ENCODE measurements at places on chromosomes 2 and 18. TPM values are rescaled to one million over a fixed set of nuclear protein-coding genes. Genes with fewer than 3 reads are reported as not detected.

DNA sequence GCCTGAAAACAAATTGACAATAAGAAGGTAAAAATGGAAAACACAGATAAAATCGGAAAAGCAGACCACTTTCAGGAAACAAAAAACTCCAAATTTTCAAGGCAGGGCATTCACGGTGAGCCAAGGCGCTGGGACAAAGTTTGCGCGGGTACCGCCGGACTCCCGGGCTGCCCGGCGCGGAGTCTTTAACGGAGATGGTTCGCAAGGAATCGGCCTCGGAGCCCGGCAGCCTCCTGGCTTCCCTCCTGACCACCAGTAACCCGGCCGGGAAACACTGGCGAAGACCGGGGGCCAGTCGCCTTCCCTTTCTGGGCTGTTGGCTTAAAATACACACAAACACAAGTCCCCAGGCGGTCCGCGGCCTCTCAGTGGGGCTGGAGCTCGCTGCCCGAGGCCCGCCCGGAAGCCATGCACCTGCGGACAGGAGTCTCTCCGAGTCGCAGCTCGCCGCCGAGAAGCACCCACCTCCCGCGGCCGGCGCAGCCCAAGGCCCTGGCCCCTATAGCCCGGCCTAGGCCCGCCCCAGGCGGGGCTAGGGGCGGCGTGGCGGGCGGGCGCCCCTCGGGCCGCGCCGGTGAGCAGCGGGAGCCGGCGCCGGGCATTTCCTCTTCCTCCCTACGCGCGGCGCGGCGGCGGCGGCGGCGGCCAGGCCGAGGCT is 622 bp upstream of the KCMF1 start:
- peak; percentile 39 for DNase-seq

ASPRV1 gene
- not detected for total RNA-seq

DNA sequence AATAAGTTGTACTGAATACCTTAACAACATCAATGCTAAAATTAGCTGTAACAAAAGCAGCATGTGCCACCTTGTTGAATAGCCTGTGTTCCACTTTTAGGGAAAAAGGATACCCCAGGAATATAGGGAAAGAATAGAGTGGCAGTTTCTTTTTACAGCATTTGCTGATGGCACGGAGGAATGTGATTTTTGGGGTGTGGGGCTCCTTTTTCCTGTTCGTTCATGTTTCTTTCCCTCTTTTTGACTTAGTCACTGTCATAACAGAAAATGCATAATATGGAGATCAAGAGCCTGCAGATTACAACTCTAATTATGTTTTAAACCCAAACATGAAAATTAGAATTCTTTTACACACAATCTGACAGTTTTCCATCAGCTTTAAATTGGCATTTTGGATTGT is 60.4 kb downstream of the MAP3K20 start:
- no peak for DNase-seq

DNA sequence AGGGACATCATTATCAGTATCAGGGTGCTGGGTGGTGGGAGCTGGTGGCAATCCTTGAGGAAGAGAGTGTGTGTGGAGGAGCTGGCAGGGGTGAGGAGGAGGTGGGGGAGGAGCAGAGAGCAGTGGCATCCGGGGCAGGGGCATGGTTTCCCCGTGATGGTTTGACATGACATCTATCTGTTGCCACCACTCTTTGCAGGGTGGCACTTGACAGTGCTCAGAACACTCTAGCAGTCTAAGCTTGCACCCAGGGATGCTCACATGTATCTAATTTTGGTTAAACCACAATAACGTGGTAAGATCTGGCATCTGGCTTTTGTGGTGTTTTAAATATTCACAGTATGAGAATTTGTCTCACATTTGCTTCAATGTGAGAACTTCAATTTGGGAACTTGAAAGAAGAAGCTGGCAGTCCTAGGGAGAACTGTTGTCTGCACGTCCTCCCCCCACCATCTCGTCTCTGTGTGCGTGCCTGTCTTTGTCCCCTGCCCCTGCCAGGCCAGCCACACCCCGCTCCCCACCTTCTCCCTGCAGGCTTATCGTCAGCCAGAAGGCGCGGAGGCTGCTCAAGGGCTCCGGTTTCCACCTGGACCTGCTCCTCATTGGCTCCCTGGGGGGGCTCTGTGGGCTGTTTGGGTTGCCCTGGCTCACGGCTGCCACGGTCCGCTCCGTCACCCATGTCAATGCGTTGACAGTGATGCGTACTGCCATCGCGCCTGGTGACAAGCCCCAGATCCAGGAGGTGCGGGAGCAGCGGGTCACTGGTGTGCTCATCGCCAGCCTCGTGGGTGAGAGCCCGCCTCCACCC is 11.7 kb downstream of the SLC4A3 start:
- DNase-seq = no peak

DNA sequence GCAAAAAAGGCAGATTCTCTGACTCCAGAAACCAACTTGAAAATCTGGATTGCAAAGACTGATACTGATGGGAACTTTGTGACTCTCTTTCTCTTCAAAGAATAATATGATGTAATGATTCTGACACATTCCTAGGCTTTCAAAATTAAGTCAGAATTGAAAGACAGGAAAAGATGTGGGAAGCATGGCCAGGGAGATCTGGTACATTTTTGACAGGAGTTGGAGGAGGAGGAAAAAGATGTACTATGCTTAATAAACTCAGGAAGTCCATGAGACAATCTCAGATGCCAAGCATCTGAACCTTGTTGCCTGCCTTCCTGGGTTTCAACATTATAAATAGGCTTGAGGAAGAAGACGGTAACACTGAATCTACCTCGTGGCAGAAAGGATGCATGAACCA is 34.2 kb downstream of the KLF7 start:
- DNase-seq = no peak

DNA sequence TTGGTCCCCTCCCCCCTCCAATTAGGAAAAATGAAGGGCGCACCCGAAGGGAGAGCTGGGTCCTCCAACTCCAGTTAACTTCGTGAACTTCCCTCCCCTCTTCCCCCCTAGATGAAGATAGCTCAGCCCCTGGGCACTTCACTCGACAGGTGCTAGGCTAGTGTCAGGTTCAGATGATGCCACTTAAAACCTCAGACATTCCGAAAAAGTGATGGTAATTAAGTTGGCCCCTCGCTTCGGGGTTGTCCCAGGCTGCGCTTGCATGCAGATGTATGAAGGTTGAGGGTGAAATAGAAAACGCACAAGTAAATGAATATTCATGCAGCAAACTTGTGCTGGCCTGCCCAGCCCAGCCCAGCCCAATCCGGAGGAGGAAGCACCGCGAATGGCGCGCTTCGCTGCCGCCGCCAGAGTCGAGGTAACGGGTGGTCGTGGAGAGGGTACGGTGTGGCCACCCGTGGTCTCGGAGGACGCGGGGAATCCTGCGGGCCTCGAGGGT is 3.0 kb upstream of the GBX2 start:
- DNase-seq = no peak

SCYGR4 gene
- total RNA-seq = not detected

GRCh38 chr2:151902829-151903228 is 74.6 kb upstream of the ARL5A start:
- no peak for DNase-seq

DNA sequence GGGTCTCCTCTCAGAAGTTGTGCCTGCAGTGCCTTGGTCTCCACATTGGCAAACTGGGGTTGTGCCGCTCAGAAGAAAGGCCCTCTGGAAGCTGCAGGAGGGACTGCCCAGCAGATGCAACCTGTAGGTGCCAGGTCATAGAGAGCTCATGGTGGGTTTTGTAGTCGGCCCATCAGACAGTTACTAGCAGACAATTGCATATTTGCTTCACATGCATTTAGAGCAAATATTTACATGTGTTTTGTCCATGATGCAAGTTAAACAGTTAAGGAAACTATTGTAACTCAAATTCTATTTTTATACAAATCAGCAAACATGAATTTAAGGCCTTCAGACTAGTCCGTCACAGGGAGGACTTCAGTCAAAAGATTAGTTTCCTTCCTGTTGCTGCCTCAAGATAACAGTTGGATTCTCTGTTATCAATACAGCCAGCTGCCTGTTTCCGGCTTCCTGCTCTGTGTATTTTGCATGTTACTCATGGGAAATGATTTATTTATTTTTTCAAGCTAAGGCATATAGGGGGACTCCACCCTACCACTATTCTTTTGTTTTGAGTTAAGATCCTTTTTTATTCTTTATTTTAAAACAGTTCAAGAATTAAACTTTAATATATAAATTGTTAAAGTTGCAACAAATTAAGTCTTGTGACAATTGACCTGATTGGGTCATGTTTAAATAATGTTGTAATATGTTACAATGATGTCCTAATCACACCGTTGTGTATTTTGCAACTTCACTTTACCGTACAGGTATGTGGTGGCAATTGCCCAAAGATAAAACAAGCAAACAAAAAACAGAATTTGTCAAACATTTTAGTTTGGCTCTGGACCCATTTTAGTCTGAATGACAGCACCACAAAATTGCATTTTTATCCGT is 133.5 kb downstream of the SPTBN1 start:
- peak; percentile 72 for DNase-seq

DNA sequence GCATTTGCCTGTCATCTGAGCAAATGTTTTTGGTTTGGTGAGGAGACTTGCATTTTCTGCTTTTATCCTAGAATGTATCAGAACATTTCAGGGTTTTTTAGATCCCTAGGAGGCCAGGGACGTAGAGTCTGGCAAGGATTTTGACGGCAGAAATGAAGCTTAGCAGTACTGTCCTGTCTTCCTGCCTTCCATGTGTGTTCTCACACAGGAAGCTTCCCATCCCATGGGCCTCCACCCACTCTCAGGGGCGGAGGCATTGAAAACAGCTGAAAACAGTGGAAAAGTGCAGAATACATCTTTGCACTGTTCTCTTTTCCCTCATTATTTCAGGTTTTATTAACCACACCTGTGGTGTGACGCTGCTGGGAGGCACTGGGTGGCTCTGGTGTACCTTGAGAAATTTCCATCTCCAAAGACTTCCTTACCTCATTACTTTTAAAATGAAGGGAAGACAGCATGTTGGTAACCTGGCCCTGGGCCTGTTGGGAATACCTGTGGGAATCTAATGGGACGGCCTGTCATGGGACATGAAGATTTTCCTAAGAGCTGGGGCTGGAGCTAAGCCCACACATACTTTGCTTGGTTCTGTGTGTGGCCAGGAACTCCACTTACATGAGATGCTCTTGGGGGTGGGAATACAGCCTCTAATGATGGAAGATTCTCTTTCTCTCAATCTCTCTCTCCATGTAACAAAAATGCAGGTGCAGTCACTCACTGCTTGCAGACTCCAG is 20.5 kb downstream of the PCARE start:
- DNase-seq = no peak

GRCh38 chr2:10046931-10047330 is 3.6 kb downstream of the KLF11 start:
- no peak for DNase-seq

GRCh38 chr2:171390941-171391516 is 42.8 kb downstream of the METTL8 start:
- DNase-seq = peak; percentile 87

GRCh38 chr2:46979571-46979979 is 64.0 kb upstream of the MCFD2 start:
- DNase-seq = no peak

- DNase-seq = peak; percentile 66
Observed at GRCh38 chr2:218465987-218466633, 47.2 kb downstream of the VIL1 start.

DNA sequence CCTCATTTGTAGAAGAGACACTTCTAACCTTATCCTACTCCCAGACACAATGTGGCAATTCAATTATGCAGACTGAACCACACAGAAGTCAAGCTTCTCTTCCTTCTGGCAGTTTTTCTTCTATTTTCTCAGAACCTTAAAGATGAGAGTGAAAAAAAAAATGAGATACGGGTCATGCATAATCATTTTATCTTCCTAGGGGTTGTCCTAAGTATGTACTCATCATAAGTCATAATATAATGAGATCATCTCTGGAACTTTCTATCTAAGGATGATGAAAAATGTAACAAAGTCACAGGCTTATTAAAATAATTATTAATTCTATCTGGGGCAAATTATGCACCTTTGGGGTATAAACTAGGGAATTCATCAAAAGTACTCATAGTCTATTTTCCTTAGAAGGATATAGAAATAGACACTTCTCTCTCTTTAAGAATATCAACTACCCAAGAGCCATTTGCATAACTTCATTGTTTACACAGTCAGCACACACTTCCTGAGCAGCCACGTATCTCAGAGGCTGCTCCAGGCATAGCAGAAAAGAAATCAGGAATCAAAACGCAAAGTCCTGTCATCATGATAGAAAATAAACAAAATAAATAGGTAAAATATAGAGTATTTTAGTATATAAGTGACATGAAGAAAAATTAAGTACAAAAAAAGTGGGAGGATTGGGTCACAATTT is 345.9 kb upstream of the SPHKAP start:
- DNase-seq = no peak

DNA sequence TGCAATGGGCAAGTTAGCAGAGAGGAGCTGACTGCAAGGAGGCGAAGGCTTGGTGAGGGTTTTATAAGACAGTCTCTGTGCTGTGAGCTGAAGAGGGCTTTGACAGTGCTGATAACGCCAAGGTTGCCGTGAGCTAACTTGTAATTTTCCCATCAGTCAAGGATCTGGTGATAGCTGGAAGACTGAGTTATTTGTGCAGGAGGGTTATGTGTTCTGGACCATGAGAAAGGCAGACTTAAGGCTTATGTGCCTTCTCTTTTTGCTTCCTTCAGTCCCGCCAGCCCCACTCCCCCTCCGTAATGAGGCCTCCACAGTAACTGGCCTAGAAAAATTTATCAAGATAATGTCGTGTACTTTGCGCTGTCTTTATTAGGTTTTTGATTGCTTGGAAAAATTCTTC is 94.6 kb downstream of the RTP5 start:
- no peak for DNase-seq

DNA sequence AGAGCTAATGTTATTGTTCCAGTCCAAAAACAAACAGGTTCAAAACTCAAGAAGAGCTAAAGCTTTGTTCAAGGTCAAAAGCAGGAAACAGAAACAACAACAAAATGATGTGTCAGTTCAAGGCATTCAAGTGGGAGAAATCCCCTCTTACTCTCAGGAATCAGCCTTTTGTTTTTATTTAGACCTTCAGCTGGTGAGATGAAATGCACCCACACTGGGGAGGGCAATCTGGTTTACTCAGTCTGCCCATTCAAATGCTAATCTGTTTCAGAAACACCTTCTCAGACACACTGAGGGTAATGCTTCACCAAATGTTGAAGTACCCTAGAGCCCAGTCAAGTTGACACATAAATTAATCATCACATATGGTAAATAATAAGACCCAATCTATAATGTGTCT is 150.6 kb downstream of the TMX3 start:
- no peak for DNase-seq

DNA sequence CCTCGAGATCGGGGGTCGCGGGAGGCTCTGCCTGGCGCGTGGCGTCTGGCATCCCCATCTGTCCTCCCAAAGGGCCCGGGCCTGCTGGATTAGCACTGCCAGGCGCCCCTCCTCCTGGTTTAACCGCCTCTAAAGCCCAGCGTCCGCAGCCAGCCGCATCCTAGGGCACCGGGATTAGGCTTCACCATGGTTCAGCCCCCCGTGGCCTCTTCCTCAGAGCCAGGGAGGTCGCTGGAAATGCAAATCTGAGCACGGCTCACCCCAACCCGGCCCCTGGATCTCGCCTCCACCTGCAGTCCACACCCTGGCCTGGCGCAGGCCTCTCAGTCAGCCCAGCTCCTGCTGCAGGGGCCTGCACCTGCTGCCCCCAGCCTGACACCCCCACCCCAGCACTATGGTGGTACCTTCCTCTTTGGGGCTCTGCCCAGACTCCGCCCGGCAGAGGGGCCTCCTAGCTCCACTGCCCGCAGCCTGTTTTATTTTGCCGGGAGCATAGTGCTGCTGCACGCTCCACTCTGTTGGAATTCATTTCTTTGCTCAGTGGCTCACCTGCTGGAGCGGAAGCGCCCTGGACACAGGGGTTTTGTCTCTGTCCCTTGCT is 13.2 kb downstream of the PRELID3A start:
- DNase-seq = no peak
